ENCODE measurements at places on chromosomes 12 and 14.

DNA sequence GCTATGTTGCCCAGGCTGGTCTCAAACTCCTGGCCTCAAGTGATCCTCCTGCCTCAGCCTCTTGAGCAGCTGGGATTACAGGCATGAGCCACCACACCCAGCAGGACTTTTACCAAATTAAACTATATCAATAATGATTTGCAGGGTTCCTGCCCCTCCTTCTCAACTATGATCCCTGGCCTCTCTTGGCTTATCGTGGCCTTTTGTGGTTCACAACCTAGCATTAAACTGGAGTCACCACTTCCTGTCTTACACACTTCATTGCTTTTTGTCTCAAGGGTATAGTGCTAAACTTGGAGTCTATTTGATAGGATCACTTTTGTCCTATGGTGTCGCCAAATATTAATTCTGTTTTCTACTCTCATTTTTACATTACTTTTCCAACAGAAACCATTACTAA is 64.5 kb downstream of the SEC23A start:
- no peak for DNase-seq

GRCh38 chr12:22032732-22033131 is 13.3 kb upstream of the CMAS start:
- no peak for DNase-seq

DNA sequence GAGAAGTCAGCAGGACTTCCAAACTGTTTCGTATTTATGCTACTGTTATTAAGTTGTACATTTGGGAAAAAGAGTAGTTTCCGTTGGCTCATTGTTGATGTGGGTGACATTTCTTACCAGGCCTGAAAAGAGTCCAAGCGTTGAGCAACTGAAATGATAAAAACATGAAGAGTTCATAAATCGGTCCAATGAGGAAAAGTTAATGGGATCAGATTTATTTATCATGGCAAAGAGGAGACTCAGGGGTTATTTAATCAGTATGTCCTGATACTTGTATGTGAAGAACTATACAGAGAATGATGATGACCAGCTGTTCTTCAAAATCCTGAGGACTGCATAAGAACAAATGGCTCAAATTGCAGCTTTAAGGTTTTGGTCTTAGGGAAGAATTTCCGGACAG is 7.7 kb downstream of the VRK1 start:
- DNase-seq = no peak

DNA sequence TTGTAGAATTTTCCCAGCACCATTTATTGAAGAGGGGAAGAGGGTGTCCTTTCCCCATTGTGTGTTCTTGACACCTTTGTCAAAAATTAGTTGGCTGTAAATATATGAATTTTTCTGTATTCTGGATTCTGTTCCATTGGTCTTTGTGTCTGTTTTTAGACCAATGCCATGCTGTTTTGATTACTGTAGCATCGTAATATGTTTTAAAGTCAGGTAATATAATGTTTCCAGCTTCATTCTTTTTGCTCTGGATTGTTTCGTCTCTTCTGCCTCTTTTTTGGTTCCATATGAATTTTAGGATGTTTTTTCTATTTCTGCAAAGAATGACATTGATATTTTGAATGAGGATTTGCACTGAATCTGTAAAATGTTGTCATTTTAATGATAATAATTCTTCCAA is 331.9 kb upstream of the RGS6 start:
- DNase-seq = no peak

GRCh38 chr12:116202940-116203339 is 74.6 kb downstream of the MED13L start:
- DNase-seq = no peak

GRCh38 chr12:105843986-105844760 is 294.6 kb downstream of the NUAK1 start:
- DNase-seq = no peak

DNA sequence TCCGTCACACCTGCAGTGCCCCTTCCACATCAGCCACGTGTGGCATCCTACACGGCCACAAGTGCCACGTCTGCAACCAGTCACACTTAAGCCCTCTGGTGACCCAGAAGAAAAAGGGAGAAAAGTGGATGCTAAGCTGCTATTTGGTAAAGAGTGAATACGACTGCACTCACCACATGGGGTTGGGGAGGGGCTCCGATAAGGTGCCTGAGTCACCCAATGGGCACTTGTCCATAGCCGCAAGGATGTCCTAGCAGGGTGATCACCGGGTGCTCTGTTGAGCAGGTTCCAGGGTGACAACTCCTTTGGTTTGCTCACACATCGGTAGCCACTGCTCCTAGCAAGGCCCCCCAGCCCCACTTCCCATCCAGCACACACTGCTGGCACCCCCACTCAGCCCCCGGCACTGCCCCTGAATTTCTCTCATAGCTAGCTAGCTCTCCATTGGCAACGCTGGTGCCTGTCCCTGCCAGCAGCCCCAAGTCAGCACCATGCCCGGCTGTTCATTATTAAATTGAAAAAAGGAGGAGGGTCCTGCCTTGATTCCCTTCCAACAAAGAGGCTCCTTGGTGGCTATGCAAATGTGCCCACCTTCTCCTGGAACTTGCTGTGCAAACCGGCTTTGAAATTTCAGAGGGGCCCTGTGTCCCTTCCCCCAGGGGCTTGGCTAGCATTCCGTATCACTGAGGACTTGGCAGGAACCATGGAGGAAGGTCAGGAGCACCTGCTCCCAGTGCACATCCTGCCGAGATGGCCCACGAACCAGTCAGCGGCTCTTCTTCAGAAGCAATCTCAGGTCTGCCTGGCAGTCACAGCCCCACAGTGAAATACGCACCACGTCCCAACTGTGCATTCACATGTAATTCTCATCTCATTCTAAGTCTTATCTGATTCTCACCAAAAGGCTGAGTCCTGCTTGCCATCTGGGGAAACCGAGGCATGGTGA is 227.7 kb upstream of the DIO3 start:
- no peak for DNase-seq

- peak; percentile 26 for DNase-seq
Observed at GRCh38 chr12:11652351-11653040, 3.0 kb downstream of the ETV6 start.

- DNase-seq = no peak
Observed at GRCh38 chr14:95140060-95140858, 17.1 kb downstream of the DICER1 start.

- peak; percentile 3 for DNase-seq
Observed at GRCh38 chr12:101490286-101490920, 15.3 kb downstream of the SPIC start.

GRCh38 chr14:77026930-77027537 is 1.5 kb downstream of the IRF2BPL start:
- peak; percentile 48 for DNase-seq

DNA sequence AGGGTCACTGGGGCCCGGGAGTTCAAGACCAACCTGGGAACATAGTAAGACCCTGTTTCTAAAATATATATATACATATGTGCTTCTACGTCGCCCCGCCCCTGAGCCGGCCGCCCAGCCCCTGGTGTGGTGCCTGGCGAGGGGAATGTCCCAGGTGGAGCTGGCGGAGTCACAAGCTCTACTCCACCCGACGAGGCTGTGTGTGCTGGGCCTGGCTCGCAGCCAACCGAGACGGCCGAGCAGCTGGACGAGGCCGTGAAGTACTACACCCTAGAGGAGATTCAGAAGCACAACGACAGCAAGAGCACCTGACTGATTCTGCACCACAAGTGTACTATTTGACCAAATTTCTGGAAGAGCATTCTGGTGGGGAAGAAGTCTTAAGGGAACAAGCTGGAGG is 22.1 kb upstream of the ITPK1 start:
- no peak for DNase-seq

DNA sequence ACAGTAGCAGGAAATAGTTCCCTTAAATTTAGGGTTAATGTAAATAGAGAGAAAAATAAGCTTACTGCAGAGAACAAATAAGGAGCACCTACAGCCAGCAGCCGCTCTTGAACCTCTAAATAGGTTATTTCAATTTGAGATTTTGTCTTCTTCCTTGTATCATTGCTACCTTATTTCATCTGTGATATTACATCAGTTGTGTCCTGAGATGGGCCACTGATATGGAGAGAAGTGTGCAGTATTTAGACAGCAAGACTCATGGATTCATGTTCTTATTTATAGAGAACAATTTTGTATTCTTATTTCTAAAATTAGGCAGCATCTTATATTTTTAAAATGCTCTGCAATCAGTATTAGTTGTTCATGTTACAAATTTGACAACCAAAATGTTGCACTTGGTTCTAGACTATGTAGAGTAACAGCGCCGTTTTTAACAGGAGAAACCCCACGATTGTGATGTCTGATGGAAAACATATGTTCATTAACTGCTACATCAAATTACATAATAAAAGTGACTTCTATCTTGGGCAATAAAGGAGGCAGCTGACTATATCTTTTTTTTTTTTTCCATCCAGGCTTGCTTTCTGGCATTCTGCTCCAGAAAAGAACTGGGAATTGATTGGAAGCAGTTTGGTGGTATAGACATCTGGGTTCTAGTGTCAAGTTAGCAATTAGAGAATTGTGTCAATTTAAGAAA is 117.9 kb downstream of the CAND1 start:
- DNase-seq = no peak

DNA sequence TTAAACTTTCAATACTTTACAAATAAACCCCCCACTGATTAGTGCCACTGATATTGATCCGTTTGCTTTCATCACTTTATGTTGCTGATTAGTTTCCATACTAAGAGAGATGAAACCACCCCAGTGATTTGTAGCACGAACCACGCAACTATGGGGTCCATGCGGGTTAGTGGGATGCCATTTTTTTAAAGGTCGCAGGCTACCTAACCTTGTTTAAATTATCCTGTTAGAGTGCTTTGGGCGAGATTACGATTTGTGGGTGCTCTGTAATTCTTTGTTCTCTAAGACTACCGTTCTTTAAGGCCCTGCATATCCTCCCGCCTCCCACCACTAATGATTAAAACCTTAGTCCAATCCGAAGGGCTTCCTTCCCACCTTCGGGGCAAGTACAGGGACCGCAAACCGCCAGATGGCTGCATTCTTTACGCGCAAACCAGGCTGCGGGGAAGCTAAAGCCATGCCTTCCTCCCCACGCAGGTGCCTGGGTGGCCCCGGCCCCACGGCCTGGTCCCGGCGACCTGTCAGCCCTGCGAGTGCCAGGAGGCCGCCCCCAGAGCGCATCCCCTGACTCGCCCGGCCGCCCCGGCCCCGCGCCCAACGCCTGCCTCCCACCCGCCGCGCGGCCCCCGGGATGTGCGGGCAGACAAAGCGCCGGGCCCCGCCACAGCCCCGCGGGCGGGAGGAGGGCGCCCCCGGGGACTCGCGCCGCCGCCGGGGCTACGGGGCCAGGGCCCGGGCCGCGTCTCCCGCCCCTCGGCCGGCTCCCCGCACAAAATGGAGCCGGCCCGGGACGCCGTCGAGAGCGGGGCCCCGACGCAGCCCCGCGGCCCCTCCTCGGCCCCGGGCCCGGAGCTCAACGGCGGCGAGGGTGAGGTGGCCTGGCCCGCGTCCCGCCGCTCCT is 759 bp downstream of the NFYB start:
- peak; percentile 61 for DNase-seq

- DNase-seq = peak; percentile 54
Observed at GRCh38 chr14:24806061-24806678, 172.2 kb upstream of the GZMB start.

- DNase-seq = no peak
Observed at GRCh38 chr12:102388469-102388868, 91.9 kb downstream of the IGF1 start.

- no peak for DNase-seq
Observed at GRCh38 chr12:120230326-120230973, 29.5 kb upstream of the RPLP0 start.

DNA sequence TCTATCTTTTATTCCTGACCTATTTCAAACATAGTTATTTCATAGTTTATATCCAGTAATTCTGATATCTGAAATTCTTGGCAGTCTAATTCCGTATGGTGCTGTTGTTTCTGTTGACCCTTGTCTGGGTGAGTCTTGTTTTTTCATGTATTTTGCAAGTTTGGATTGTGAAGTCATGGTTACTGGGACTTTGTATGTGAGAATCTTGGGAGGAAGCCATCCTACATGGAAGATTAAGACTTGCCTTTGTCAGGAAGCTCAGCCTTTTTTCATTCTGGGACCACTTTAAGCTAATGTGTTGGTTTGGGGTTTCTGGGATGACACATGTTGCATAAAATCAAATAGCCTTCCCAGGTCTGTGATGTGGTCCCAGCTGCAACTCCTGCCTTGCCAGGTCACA is 191.6 kb upstream of the E2F7 start:
- DNase-seq = no peak

DNA sequence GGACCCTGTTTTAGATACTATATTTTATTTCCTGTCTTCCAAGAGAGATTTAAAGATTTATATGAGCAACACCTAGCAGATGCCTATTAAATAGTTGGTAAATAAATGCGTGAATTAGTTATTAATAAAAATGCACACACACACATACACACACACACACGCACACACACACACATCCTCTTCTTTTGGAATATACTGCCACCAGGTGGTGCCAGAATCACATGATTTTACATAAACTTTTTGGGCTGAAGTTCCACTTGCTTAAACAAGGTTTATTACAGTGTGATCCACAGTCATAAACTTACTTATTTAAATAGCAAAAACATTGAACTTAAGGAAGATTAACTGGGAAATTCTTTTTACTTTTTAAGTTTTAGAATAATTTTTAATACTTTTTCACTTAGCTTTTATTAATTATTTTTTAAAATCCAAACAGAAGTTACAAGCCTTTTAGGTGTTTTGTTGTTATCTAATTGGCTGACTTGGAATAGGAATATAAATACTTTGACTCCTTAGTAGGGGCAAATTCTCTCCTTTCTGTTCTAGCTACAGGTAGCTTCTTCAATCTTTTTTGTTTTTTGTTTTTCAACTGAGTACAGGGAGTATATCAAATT is 17.5 kb downstream of the RAD51B start:
- peak; percentile 24 for DNase-seq

- no peak for DNase-seq
Observed at GRCh38 chr12:20319366-20319765, 49.0 kb upstream of the PDE3A start.

DNA sequence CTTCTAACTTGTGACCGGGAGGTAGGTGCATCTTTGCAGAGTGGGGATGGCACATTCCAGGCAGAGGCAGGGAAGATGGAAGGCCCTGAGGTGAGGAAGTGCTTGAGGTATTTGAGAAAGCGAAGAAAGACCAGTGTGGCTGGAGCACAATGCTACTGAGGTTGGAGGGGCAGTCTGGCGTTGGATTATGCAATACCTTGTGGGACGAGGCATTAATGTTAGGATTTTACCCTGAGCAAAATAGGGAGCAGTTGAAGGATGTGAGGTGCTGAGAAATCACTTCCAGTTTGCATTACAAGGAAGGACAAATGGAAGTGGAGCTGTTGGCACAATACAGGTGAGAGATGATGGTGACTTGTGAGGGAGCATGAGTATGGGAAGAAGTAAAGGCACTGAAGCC is 145.5 kb downstream of the KCNA5 start:
- no peak for DNase-seq

All from activated naive CD8-positive, alpha-beta T cell treated with anti-CD3 and anti-CD28 coated beads, Interleukin-2, amount 50 U/mL, for 24 hours (primary cell).